Progenitor cell of endocrine pancreas (in vitro differentiated cells): ENCODE measurements at places on chromosomes 2 and 18.

DNA sequence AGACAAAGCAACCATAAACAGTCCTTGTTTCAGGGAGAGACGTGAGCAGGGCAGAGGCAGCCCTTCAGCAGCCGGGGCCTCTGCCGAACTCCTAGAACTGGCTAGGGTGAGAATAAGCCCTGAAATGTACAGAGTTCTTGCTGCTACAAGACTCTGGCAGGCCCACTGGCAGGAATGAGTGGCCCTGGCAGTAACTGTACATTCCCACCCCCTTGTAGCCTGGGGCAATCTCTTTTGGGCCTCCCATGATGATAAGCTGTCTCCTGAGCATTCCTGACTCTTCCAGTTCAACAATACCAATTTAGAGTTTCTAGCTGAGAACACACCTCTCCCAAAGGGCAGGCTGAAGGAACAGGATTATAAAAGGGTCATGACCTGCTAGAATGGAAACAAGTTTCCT is 54.3 kb downstream of the HAUS1 start:
- no peak for DNase-seq

- no peak for DNase-seq
Observed at GRCh38 chr2:201697899-201698298, 545 bp downstream of the MPP4 start.

GRCh38 chr2:191638079-191638801 is 39.7 kb upstream of the NABP1 start:
- no peak for DNase-seq

GRCh38 chr18:54961016-54961423 is 1.8 kb upstream of the CCDC68 start:
- no peak for DNase-seq

DNA sequence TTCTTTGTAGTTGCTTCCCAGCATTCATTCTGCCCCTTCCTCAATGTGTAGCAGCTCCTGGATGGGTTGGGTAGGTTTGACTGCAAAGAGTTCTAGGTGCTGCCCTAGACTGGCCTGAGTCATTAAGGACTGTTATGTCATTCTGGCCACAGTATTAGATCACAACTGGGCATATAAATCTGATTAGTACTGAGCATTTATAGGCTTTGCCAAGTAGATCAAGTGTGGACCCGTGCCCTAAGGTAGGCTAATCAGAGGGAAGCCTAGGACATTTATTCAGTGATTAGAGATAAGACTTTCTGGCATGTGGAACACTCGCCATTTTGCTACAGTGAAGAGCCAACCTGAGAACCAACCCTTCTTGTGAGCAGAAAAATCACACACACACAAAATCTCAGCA is 2.7 kb downstream of the KATNAL2 start:
- no peak for DNase-seq

DNA sequence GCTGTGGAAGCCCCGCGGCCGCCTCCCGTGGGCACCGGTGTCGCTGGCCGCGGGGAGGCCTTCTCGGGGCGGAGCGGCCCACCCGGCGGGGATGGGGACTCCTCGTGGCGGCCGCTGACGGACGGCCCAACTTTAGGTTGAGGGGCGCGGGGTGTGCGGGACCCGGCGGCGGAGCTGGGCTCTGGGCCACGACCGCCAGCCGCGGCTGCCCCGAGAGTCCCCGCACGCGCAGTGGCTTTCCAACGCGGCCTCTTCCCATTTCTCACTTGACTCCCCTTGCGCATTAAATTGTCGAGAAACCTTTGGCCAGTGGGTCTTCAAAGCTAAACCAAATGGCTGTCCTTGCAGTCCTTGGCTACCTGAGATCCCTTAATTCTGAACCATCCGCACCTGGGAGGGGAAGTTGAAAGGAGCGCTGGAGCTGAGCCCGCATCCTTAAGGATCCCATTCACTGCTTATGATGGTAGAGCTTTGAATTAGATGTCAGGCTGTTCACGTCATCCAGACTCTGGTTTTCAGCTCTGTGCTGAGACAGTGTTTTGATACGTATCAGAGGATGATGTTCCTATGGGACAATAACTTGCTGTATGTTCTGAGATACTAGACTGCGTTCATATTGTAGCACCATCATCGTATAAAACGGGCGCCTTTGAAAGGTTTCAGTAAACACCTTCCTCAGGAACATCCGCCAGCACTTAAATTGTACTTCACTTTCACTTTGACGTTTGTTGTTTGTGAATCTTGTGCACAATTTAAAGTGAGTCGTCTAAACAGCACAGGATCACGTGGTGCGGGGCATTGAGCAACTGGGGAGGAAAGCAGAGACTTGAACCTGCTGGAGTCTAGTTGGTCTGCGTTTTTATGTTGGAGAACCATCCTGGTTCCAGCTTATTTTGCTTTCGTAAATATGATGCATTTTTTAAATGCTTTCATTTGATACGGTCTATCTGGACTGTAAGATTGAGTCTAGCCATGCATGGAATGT is 874 bp downstream of the CLIP4 start:
- DNase-seq = peak; percentile 17

DNA sequence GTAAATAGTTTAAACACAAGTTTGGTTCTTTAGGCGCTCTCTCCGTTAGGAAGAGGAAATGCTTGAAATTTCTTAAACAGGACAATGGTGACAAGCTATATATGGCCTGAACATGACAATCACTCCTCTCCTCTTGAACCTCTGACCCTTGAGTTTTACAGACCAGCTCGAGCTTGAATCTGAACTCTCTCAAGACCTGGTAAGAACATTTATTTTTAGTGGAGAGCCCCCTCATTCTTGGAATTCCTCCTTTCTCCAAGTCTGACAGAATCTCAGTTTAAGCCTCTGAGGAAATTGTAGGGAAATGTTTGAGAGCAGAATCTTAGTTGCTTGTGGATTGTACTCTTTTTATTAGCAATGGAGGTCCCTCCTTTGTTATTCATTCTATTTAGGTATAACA is 1293.6 kb upstream of the ZEB2 start:
- DNase-seq = no peak

DNA sequence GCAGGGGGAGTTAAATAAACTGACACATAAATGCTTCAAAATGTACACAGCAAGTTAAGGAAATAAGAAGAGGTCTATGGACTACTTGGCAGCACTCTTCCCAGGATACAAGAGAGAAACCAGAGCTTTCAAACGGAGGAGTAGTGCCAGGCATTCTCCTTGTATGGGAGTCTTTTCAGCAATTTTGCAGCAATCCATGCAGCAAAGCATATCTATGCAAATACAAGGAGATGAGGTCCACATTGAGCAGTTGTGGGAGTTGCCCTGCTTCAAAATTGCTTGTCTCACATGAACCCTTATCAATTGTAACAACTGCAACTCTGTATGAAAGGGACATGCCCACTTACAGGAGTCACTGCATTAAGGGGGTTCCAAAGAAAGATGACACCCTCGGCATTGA is 37.8 kb downstream of the SCN9A start:
- DNase-seq = no peak
